ENCODE measurements at places on chromosomes 6 and 20.

- DNase-seq: no peak
Observed at GRCh38 chr20:32062776-32063170, 10.7 kb downstream of the HCK start.

- DNase-seq: no peak
Observed at GRCh38 chr20:63620991-63621390, 5.9 kb downstream of the GMEB2 start.

- DNase-seq: no peak
Observed at GRCh38 chr6:166529586-166529985, 56.9 kb downstream of the RAMACL start.

GRCh38 chr6:4705809-4706208, 70.4 kb upstream of the CDYL start:
- no peak for DNase-seq

DNA sequence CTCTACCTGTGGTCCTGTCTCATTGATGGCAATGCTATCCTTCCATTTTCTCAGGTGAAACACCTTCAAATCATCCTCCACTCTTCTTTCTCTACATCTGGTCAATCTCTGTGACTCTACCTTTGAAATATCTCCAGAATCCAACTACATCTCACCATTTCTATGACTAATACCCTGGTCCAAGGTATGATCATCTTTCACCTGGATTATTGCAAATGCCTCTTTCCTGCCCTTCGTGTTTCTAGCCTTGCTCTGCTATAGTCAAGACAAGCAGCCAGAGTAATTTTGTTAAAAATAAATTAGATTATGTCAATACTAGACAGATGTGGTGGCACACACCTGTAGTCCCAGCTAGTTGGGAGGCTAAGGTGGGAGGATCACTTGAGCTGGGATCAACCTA, 17.8 kb upstream of the BLCAP start:
- no peak for DNase-seq

GRCh38 chr6:138456401-138456790, 42.9 kb downstream of the NHSL1 start:
- no peak for DNase-seq

- DNase-seq: no peak
Observed at GRCh38 chr6:142372348-142372747, 70.5 kb downstream of the ADGRG6 start.

DNA sequence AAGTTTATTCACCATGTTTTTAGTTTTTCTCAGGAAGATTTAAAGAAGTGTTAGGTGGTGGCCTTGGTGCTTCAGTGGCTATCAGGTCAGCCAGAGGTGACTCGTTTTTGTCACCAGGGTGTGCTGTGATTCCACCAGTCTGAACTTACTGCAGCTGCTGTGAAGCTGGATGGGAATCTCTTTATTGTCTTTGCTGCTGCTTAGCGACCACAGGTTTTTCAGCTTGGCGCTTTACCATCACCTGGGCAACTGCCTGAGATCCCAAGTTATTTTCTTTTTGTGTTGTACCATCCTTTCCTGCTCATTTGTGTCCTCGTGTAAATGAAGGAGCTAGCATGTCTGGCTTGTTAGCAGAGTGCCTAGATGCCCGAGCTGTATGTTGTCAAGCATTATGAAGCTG, 146.9 kb downstream of the MACROD2 start:
- no peak for DNase-seq

- no peak for DNase-seq
Observed at GRCh38 chr6:127737768-127738167, 160.8 kb downstream of the C6orf58 start.

GRCh38 chr6:162913206-162913605, 185.4 kb downstream of the PACRG start:
- DNase-seq: no peak

DNA sequence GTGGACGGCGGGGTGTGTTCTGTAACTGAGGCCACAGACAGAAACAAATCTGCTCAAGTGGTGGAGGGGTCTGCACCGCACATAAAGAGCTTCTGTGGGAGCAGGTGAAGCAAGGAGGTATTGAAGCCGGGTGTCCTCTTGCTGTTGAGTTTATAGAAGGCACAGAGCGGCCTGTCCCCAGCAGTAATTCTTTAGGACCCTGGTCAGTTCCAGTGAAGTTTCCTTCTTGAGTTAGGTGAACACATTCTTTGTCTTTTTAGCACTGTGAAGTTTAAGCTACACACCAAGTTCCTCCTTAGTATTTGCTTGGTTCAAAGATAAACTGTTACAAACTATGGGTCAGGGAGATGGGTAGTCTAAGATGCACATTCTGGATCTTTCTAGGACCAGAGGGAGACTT, 6.1 kb downstream of the PRDM1 start:
- DNase-seq: no peak

- DNase-seq: no peak
Observed at GRCh38 chr20:56289652-56290051, 41.1 kb downstream of the MC3R start.

DNA sequence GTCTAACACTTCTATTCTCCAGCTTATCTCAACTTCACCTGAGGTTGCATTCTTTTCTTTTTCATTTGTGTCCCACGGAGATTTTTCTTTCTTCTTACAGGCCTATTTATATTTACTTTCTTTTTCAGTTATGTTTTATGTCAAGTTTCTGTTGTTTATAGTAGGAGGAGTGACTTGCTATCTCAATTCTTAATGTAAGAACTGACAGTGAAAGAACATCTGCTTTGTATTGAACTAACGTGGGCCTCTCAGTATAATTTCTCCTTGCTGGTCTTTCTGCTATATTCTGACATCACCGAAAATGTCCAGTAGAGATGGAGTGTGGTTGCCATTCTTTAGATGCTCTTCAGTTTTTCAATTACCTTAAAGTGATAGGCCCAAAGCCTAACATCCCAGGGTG, 521.7 kb downstream of the EPM2A start:
- DNase-seq: no peak

- DNase-seq: no peak
Observed at GRCh38 chr6:125255201-125255600, 46.6 kb downstream of the HDDC2 start.

Data from brain pericyte (primary cell).